ENCODE measurements at places on chromosomes 4 and X.

- no peak for DNase-seq
These were observed 89.5 kb downstream of the AASDH start for GRCh38 chr4:56297776-56298175.

GRCh38 chr4:154029171-154029570 lies 240.3 kb upstream of the SFRP2 start:
- no peak for DNase-seq

- DNase-seq = no peak
These were observed 160.9 kb downstream of the CBR4 start for GRCh38 chr4:168849030-168849675.

GRCh38 chrX:97168646-97169045 lies 284.9 kb downstream of the RPA4 start:
- DNase-seq = no peak

DNA sequence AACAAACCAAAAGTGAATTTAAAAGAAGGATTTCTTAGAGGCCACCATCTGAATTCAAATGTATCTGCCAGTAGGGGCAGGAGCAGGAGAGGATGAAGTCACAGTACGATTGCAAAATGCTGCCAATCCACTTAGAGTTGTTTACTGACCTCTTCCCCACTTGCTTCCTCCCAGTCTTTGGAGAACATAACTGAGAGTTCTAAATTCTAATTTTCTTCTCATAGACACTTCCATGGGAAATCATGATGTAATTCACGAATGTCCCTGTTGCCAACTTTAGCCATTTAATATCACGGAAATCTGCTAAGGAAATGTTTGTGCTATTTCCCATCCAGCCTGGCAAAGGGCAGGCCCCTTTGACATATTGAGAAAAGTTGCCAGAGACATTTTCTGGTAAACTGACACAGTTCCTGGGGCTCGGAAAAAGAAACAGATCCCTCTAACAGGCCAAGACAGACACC lies 33.6 kb upstream of the NOCT start:
- no peak for DNase-seq
